Liver (tissue), 10 donors: ENCODE measurements at places on chromosomes 7 and 10. TPM values are rescaled to one million over a fixed set of nuclear protein-coding genes. Genes with fewer than 3 reads are reported as not detected.
A peak's percentile ranks its signal among the peaks of the same experiment; 100 is the strongest.

DNA sequence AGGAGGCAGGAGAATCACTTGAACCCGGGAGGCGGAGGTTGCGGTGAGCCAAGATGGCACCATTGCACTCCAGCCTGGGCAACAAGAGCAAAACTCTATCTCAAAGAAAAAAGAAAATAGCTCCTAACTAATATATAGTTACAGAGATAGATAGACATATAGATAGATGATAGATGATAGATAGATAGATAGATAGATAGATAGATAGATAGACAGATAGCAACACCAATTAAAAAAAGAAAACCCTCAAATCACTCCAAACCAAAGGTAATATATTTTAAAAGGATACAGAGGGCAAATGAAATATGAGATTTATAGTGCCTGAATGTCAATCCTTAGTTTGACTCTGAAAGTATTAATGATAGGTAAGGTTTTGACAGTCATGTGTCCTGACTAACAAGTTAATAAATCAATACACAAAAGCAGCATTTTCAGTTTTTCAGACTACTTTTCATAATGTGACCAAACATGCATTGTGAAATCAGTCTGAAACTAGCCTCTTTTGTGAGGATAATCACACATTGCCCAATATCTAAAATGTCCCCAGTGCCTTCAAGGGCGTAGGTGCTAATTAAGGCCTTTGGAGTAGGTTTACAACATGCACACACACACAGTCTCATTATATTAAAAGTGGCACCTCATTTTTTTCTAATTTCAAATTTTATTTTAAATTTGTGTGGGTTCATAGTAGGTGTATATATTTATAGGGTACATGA is 61.2 kb downstream of the BPGM start:
- no peaks in the 10 kb centered on the region for H3K27me3 ChIP-seq
- no peaks in the 10 kb centered on the region for H3K36me3 ChIP-seq
- DNase-seq, result no peak
- no peak overlapping the region for H3K4me3 ChIP-seq

- H3K4me3 ChIP-seq, result no peak overlapping the region
- H3K36me3 ChIP-seq, result no peaks in the 10 kb centered on the region
- H3K27me3 ChIP-seq, result no peaks in the 10 kb centered on the region
- DNase-seq, result no peak
- no peaks in the 10 kb centered on the region for H3K4me1 ChIP-seq
- H3K27ac ChIP-seq, result no peak overlapping the region
Measured at GRCh38 chr7:79462390-79462789, 8.9 kb upstream of the MAGI2 start.

- H3K36me3 ChIP-seq, result no peaks in the 10 kb centered on the region
- H3K27me3 ChIP-seq, result no peaks in the 10 kb centered on the region
- H3K4me3 ChIP-seq, result no peak overlapping the region
- no peak overlapping the region for H3K27ac ChIP-seq
Measured at GRCh38 chr7:111998326-111998725, 207.9 kb downstream of the DOCK4 start.

DNA sequence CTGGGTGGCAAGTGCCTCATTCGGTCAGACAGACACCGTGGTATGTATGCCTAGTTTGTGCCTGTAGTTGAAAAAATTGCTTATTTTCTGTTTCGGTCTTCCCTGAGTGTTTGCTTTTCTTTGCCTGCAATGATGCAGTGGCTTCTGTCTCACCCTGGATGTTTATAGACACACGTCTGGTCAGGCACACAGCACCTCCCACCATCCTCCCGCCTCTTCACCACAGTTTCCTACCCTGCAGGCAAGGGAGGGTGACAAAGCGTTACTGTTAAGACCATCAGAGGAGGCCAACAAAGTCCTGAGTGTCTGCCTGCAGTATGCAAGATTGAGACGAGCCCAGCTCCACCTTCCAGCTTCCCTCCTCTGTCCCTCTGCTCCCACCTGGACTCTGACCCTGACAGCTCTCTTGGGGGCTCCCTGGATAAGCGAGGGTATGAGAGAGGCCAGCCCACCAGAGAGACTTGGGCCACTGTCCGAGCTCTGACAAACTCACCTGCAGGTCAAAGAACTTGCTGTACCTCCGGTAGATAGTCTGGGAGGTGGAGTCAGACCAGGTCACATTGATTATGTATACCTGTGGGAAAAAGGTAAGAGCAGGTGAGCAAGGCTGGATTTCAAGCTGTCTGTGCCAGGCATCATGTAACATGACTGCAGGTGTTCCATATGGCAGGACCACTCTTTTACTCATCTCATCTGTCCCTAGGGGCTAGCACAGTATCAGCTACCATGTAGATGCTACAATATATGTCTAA is 54.4 kb downstream of the SH3PXD2A start:
- H3K4me3 ChIP-seq, result no peak overlapping the region
- H3K27ac ChIP-seq, result no peak overlapping the region
- H3K27me3 ChIP-seq, result no peaks in the 10 kb centered on the region
- DNase-seq, result no peak
- H3K36me3 ChIP-seq, result no peaks in the 10 kb centered on the region
- H3K4me1 ChIP-seq, result no peaks in the 10 kb centered on the region

DNA sequence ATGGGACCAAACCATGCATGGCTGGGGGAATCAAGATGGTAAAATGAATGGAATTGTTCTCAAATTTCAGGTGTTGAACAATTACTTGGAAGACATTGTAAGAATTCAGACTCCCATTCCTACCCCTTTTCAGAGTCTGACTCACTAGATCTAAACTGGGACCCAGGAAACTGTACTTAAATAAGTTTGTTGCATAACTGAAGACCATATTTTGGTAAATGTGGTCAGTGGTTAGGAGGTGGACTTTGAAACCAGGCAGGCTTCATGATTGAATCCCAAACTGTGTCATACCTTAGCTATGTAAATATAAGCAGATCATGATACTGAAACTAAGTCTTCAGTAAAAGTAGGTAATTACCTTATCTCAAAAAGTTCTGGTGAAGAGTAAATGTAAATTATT is 41.7 kb downstream of the ZWINT start:
- H3K4me3 ChIP-seq, result no peak overlapping the region
- H3K27me3 ChIP-seq, result no peaks in the 10 kb centered on the region
- no peak for DNase-seq
- H3K4me1 ChIP-seq, result no peaks in the 10 kb centered on the region
- H3K27ac ChIP-seq, result no peak overlapping the region
- H3K36me3 ChIP-seq, result no peaks in the 10 kb centered on the region

DNA sequence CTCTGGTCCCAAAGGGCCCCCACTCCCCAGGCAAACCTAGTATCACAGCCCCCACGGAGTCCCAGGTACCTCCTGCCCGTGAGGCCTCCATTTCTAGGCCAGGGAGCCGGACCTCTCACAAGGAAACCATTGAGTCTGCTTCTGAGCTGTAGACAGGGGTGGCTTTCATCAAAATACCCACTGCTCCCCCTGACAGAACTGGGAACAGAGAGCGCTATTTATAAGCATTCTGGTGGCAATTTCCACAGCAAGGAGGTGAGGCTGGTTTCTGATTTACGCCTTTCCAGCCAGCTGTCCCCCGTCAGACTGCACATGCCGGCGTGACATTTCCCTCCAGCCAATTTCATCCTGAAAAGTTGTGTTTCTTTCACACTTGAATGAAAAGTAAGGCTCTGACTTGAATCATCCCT is 407.5 kb upstream of the PRKCQ start:
- no peaks in the 10 kb centered on the region for H3K4me1 ChIP-seq
- no peak overlapping the region for H3K27ac ChIP-seq
- no peaks in the 10 kb centered on the region for H3K36me3 ChIP-seq
- H3K4me3 ChIP-seq, result no peak overlapping the region
- H3K27me3 ChIP-seq, result no peaks in the 10 kb centered on the region
- DNase-seq, result no peak

- H3K36me3 ChIP-seq, result no peaks in the 10 kb centered on the region
- H3K4me3 ChIP-seq, result no peak overlapping the region
- no peak overlapping the region for H3K27ac ChIP-seq
- no peaks in the 10 kb centered on the region for H3K4me1 ChIP-seq
- H3K27me3 ChIP-seq, result no peaks in the 10 kb centered on the region
Measured at GRCh38 chr10:59934701-59935100, 28.3 kb upstream of the CCDC6 start.

- H3K27me3 ChIP-seq, result no peaks in the 10 kb centered on the region
- no peak overlapping the region for H3K27ac ChIP-seq
- no peaks in the 10 kb centered on the region for H3K4me1 ChIP-seq
- no peaks in the 10 kb centered on the region for H3K36me3 ChIP-seq
Measured at GRCh38 chr7:135843214-135843613, 94.6 kb upstream of the FAM180A start.

GRCh38 chr10:43295436-43295835 is 28.6 kb upstream of the RASGEF1A start:
- H3K27me3 ChIP-seq, result no peaks in the 10 kb centered on the region
- H3K4me3 ChIP-seq, result no peak overlapping the region
- no peak for DNase-seq
- H3K27ac ChIP-seq, result no peak overlapping the region
- no peaks in the 10 kb centered on the region for H3K4me1 ChIP-seq

DNA sequence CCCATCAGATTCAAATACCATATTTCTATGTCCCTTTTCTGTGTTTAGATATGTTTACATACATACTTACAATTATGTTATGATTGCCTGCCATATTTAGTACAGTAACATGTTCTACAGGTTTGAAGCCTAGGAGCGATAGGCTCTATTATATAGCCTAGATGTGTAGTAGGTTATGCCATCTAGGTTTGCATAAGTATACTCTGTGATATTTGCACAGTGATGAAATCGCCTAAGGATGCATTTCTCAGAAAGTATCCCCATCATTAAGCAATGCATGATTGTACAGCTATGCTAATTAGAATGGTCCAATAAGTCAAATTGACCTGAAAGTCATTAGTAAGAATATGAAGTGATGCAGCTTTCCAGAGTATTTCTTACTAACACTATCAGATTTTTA is 1171.7 kb upstream of the LRRTM3 start:
- DNase-seq, result no peak
- H3K27ac ChIP-seq, result no peak overlapping the region
- H3K4me3 ChIP-seq, result no peak overlapping the region
- H3K4me1 ChIP-seq, result no peaks in the 10 kb centered on the region
- no peaks in the 10 kb centered on the region for H3K27me3 ChIP-seq

- H3K27me3 ChIP-seq, result no peaks in the 10 kb centered on the region
- peak overlapping the region; percentile 93 for H3K27ac ChIP-seq
- H3K36me3 ChIP-seq, result no peaks in the 10 kb centered on the region
- H3K4me3 ChIP-seq, result peak overlapping the region; percentile 93
- DNase-seq, result peak; percentile 45
Measured at GRCh38 chr7:25949736-25950487, 202.1 kb upstream of the NFE2L3 start.

DNA sequence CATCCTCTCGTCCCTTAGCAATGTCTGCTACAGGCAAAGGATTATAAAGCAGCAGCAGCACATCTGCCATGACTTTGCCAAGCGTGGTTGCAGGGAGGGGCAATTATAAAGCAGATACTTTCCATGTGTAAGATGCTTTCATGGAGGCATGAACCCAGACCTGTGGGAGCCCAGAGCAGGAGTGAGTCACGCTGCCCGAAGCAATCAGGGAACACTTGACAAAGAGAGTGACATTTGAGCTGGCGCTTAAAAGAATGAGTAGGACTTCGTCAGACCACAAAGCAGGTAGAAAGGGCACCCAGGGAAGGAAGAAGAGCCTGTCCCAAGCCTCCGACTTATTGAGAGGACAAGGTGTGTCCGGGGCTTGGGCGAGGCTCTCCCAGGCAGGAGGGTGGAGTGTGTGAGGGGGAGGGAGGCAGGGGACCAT is 147.2 kb downstream of the MYOF start:
- H3K4me1 ChIP-seq, result peaks cover 2% of the 10 kb centered on the region
- H3K27ac ChIP-seq, result no peak overlapping the region
- DNase-seq, result no peak
- H3K36me3 ChIP-seq, result no peaks in the 10 kb centered on the region
- H3K27me3 ChIP-seq, result no peaks in the 10 kb centered on the region

GRCh38 chr7:148884049-148884298 is at the start of gene EZH2:
Gene EZH2, minus strand, starts transcription at chr7:148884291. Its CDS starts 36,993 bp downstream, at chr7:148847298.
- no peak for DNase-seq
- H3K36me3 ChIP-seq, result no peaks in the 10 kb centered on the region
- peak within 1 kb of the TSS; percentile 81 for H3K4me3 ChIP-seq
- H3K4me1 ChIP-seq, result peaks cover 3% of the 10 kb centered on the region
- peak within 1 kb of the TSS; percentile 96 for H3K27ac ChIP-seq

GRCh38 chr10:88769384-88769783 is 9.6 kb downstream of the LIPN start:
- peaks cover 3% of the 10 kb centered on the region for H3K4me1 ChIP-seq
- no peaks in the 10 kb centered on the region for H3K27me3 ChIP-seq
- no peak overlapping the region for H3K4me3 ChIP-seq
- no peaks in the 10 kb centered on the region for H3K36me3 ChIP-seq

DNA sequence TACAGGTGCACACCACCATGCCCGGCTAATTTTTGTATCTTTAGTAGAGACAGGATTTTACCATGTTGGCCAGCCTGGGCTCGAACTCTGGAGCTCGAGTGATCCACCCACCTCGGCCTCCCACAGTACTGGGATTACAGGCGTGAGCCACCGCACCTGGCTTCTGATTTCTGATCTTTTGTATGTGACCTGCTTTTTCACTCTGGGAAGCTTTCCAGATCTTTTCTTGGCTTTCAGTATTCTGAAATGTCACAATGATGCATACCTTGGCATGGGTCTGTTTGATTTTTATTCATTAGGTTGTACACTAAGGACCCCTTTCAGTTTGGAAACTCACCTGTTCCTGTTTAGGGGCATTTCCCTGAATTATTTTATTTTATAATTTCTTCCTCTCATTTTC is 41.6 kb downstream of the PROSER2 start:
- H3K27ac ChIP-seq, result peak overlapping the region; percentile 42
- no peak overlapping the region for H3K4me3 ChIP-seq
- H3K4me1 ChIP-seq, result peaks cover 15% of the 10 kb centered on the region

DNA sequence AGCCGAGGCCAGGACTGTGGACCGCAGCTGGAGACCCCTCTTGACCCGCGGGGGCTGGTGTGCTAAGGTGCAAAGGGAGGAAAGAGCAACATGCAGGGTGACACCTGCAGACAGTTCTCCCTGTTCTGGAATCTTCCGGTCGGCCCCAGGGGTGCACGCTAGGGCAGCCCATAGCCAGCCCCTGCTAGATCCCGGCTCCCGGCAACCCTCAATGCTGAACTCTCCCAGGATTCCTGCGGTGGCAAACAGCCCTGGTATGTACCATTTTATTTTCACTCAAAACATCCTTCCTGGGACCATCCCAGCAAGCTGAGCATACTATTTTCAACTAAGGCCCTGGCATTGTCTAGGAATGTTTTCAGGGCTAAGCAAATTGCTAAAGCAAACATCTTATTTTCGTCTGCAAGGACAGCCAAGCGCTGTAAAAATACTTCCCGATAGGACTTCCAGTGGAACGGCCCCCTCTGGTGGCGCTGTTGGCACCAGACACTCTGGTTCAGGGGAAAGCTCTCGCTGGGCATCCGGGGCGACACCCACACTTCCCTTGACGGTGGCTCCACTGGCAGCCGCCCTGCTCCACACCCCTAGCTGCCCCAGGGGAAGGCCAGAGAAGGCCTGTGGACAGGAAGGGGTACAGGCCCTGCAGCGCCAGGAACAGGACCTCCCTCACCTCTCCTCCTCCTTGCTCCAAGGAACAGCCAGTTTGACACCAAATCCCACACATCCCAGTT is 99.4 kb downstream of the CTBP2 start:
- H3K36me3 ChIP-seq, result no peaks in the 10 kb centered on the region
- peaks cover 35% of the 10 kb centered on the region for H3K4me1 ChIP-seq
- H3K27me3 ChIP-seq, result no peaks in the 10 kb centered on the region
- DNase-seq, result peak; percentile 83
- no peak overlapping the region for H3K4me3 ChIP-seq
- no peak overlapping the region for H3K27ac ChIP-seq

The GBF1 gene
- polyA plus RNA-seq, result 11.2 TPM

The FIS1 gene
- polyA plus RNA-seq, result 177 TPM

The GSTK1 gene
- 195 TPM for polyA plus RNA-seq

The SLC13A4 gene
- 0.01 TPM for polyA plus RNA-seq

The CNNM1 gene
- 0.06 TPM for polyA plus RNA-seq
